ENCODE measurements at places on chromosomes 11 and 22.
A peak's percentile ranks its signal among the peaks of the same experiment; 100 is the strongest.

- DNase-seq, result no peak
Measured at GRCh38 chr11:123393312-123393927, 36.6 kb upstream of the GRAMD1B start.

GRCh38 chr22:48103126-48103875 lies 1340.9 kb downstream of the TBC1D22A start:
- DNase-seq, result no peak

GRCh38 chr22:32728291-32728690 lies 73.2 kb upstream of the TIMP3 start:
- DNase-seq, result no peak

GRCh38 chr22:43228330-43228729 lies 41.4 kb upstream of the TTLL12 start:
- peak; percentile 58 for DNase-seq
